ENCODE measurements at places on chromosomes 2 and 18.

DNA sequence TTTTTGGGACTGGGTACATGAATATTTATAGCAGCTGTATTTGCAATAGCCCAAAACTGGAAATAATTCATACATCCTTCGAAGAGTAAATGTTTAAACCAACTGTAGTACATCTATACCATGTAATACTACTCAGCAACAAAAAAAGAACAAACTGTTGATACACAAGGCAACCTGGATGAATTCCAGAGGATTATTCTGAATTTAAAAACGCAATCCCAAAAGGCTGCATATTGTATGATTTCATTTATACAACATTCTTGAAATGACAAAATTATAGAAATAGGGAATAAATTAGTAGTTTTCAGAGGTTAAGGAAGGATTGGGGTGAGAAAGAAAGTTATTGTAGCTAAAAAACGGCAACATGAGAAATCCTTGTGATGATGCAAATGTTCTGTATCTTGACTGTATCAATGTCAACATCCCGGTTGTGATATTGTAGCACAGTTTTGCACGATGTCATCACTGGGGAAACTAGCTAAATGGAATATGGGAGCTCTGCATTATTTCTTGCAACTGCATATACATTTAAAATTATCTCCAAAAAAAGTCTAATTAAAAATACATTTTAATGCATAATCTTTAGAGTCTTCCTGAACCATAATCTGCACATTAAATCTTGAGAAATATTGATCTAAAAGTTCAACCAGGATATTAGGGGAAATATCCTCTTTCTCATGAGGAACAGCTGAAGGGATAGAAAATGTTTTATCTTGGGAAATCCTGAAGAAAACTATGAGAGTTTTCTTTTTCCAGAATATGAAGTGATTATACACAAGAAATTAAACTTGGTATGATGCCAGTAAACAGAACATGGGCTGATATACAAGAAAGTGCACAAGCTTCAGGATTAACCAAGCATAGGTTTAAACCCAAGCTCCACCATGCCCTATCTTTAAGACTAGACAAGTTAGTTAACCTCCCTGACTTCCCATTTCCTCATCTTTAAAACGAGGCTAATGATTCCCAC lies 21.9 kb downstream of the EVA1A start:
- H3K27ac ChIP-seq = no peak overlapping the region
- H3K27me3 ChIP-seq = no peaks in the 10 kb centered on the region
- no peaks in the 10 kb centered on the region for H3K4me1 ChIP-seq
- no peak overlapping the region for H3K4me3 ChIP-seq
- H3K36me3 ChIP-seq = no peaks in the 10 kb centered on the region

DNA sequence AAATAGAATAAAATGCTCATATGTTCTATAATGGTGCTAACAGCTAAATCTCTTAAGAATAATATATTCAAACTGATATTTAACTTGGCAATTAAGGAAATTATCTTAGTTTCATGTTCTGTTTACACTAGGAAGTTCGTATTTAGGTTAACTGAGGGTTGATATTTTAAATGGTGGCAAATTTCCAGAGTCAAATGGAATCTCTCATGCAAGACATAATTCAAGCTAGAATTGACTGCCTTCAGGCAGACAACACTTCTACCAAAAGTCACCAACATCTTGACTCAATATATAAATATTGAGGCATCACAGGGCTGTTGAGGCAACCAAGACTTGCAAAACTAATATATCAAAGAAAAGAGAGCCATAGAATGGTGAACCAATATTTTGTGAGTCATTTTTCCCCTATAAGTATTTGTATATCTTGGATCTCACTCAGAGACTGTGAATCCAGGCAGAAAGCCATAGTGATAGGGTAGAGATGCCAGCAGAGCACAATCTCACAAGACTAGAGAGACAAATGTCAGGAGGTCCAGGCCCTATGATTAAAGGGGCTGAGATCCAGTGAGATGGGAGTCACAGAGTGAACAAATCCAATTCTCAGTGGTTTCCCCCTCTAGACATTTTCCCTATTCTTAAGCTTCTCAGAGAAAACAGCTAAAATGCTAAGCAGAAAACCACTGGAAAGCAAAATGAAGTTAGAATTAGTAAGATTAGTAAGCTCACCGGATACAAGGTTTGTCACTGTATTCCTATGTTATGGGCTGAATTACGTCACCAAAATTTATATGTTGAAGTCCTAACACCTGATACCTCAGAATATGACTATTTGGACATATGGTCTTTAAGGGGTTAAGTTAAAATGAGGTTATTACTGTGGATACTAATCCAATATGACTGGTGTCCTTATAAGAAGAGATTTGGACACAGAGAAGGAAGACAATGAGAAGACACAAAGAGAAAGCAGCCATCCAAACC lies 358.2 kb upstream of the UBE2E3 start:
- no peak overlapping the region for H3K27ac ChIP-seq
- H3K27me3 ChIP-seq = no peaks in the 10 kb centered on the region
- no peak overlapping the region for H3K4me3 ChIP-seq
- H3K4me1 ChIP-seq = no peaks in the 10 kb centered on the region
- DNase-seq = no peak

DNA sequence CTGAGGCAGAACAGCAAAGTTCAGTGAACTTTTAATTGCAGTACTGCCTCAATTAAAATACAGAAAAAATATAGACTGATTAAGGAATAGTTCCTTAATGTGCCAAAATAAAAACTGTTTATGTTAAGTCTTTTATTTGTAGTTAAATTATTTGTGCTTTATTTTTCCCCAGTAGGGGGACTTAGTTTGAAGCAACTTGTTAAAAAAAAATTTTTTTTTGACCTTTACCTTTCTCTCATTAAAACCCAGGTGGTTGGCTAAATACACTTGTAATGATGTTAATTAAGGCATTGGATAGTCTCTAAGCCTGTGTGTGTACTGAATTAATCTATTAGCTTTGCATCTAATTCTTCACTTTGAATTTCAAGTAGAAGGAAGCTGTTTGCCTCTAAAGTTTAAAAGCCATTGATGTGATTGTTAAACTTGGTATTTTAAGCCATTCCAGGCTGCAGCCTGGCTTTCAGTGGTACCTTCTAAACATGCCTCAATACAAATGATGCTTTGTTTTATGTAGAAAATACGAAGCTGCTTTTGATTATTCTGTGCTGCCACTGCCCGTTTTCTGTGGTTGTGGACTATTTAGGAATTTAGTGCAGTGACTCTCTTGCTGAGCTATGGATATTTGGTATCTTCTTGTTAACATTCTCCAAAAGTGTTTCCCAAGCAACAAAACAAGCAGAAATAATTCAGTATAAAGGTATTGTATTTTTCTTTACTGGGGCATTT lies 102.9 kb downstream of the TANC1 start:
- no peaks in the 10 kb centered on the region for H3K27me3 ChIP-seq
- no peaks in the 10 kb centered on the region for H3K4me1 ChIP-seq
- no peak overlapping the region for H3K4me3 ChIP-seq
- no peak for DNase-seq
- H3K27ac ChIP-seq = no peak overlapping the region
- H3K36me3 ChIP-seq = no peaks in the 10 kb centered on the region

DNA sequence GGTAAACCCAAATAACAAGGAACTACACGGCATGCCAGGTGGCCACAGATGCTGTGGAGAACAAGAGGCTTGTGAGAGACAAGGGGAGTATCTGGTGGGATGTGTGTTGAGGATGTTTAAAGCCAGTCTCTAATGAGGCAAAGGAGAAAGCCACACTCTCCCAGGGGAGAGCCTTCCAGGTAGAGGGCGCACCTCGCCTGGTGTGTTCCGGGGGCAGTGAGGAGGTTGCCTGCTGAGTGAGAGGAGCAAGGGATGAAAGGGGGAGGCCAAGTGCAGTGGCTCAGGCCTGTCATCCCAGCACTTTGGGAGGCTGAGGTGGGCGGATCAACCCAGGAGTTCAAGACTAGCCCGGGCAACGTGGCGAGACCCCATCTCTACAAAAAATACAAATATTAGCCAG lies 16.2 kb downstream of the SAG start:
- no peak overlapping the region for H3K4me3 ChIP-seq
- no peaks in the 10 kb centered on the region for H3K36me3 ChIP-seq
- H3K4me1 ChIP-seq = peaks cover 15% of the 10 kb centered on the region
- H3K27me3 ChIP-seq = no peaks in the 10 kb centered on the region

DNA sequence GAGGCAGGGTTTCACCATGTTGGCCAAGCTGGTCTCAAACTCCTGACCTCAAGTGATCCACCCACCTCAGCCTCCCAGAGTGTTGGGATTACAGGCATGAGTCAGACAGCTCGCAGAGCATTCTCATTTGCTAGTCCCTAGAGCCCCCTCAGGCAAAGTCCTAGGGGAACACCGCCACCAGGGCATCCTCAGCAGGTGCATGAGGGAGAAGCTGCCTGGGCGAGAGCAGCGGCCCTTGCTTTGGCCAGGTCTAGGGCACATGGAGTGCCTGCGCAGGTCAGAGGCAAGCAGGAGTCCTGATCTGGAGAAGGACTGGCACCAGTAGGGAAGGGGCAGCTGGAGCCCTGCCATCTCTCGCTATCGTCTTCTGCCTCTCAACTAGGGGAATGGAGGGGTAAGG lies 32.4 kb downstream of the NGEF start:
- H3K4me3 ChIP-seq = no peak overlapping the region
- H3K36me3 ChIP-seq = no peaks in the 10 kb centered on the region
- H3K27ac ChIP-seq = no peak overlapping the region
- no peaks in the 10 kb centered on the region for H3K27me3 ChIP-seq
- H3K4me1 ChIP-seq = no peaks in the 10 kb centered on the region
- DNase-seq = no peak

DNA sequence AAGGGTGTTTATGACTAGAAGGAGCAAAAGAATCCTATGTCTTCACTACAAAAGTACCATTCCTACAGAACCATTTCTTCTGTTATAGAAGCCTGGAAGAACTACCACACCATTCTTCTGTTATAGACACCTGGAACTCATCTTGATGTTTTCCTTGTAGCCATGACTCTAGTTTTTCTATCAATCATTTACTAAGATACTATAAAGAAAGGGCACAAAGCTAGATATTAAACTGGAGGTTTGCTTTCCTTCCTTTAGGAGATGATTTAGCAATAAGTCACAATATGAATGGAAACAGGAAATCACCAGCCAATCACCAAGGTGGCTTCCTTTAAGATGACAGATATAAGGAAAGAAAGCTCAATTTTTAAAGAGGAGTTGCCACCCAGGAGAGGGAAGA lies 100.3 kb upstream of the NEUROD1 start:
- H3K27ac ChIP-seq = no peak overlapping the region
- no peaks in the 10 kb centered on the region for H3K4me1 ChIP-seq
- no peaks in the 10 kb centered on the region for H3K27me3 ChIP-seq
- no peak for DNase-seq
- no peaks in the 10 kb centered on the region for H3K36me3 ChIP-seq
- H3K4me3 ChIP-seq = no peak overlapping the region

- DNase-seq = no peak
- H3K4me1 ChIP-seq = peaks cover 92% of the 10 kb centered on the region
- no peaks in the 10 kb centered on the region for H3K36me3 ChIP-seq
These were observed 143.3 kb upstream of the ID2 start for GRCh38 chr2:8538531-8538930.

DNA sequence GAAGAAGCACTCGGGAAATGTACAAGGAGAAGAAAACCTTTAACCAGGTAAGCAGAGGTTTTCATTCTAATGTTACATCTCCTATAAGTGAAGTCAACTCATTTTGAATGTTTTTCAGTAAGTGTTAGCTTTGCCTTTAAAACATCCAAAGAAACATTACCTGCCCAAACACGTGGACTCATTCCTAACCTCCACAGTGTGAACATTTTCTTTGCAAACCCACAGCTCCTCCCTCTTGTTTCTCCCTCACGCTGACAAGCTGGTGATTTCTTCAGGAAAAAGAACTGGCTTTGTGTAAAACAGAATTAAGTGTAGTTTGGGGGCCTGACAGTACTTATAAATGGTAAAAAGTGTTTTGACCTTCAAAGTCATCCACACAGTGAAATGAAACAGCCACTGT lies 72.5 kb downstream of the MTCL1 start:
- no peak overlapping the region for H3K27ac ChIP-seq
- no peaks in the 10 kb centered on the region for H3K36me3 ChIP-seq
- no peaks in the 10 kb centered on the region for H3K4me1 ChIP-seq
- H3K4me3 ChIP-seq = no peak overlapping the region
- no peak for DNase-seq

GRCh38 chr18:55509631-55510324 lies 78.2 kb downstream of the TCF4 start:
- peak overlapping the region; percentile 53 for H3K27ac ChIP-seq
- H3K36me3 ChIP-seq = no peaks in the 10 kb centered on the region
- no peaks in the 10 kb centered on the region for H3K4me1 ChIP-seq

GRCh38 chr18:50097702-50098101 lies 97.2 kb downstream of the MYO5B start:
- H3K36me3 ChIP-seq = no peaks in the 10 kb centered on the region
- no peak for DNase-seq
- H3K27ac ChIP-seq = no peak overlapping the region
- H3K4me3 ChIP-seq = no peak overlapping the region
- no peaks in the 10 kb centered on the region for H3K27me3 ChIP-seq

- no peaks in the 10 kb centered on the region for H3K36me3 ChIP-seq
- H3K4me1 ChIP-seq = no peaks in the 10 kb centered on the region
- H3K4me3 ChIP-seq = no peak overlapping the region
- DNase-seq = no peak
- no peaks in the 10 kb centered on the region for H3K27me3 ChIP-seq
These were observed 218.0 kb downstream of the PHLPP1 start for GRCh38 chr18:62933261-62933887.
